Heart left ventricle (tissue), 16 donors: ENCODE measurements at places on chromosomes 4 and X.

DNA sequence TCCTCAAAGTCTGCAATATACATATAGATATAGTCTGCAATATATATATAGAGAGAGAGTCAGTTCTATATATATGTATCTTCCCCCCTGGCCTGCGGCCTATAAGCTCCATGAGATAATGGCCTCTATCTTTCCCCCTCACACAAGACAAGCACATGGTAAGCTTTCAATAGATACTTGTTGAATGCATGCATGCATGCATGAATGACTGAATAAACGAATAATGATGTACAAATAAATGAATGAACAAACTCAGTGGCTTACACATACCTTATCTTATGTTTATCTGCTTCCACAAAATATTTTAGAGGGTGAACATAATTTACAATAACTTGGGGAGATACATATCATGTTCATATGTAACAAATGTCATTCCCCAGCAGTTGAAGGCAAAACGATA, 6.3 kb upstream of the GPM6A start:
- no peak for DNase-seq

DNA sequence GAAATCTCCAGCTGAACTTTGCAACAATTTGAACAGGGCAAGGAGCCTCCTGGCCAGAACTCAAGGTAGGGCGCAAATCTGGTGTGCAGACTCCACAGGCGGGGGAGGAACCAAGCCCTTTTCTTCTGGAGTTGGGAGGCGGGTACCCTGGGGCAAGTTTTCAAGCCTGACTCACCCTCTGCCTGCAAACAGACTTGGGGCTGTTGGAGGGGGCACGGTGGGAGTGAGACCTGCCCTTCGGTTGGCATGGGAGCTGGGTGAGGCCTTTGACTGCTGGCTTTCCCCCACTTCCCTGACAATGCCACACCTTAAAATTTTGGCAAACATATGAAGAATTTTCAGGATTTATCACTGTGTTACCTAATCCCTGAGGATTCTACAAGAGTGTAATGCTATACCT, 709.8 kb upstream of the DIAPH2 start:
- DNase-seq: no peak

DNA sequence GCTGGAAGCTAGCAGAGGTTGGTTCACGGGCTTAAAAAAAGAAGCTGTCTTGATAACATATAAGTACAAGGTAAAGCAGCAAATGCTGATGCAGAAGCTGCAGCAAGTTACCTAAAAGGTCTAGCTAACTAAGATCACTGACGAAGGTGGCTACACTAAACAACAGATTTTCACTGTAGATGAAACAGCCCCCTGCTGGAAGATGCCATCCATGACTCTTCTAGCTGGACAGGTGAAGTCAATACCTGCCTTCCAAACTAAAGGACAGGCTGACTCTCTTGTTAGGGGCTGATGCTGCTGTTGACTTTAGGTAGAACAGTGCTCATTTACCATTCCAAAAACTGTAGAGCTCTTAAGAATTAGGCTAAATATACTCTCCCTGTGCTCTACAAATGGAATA, 99.5 kb downstream of the FBXW7 start:
- no peak for DNase-seq

DNA sequence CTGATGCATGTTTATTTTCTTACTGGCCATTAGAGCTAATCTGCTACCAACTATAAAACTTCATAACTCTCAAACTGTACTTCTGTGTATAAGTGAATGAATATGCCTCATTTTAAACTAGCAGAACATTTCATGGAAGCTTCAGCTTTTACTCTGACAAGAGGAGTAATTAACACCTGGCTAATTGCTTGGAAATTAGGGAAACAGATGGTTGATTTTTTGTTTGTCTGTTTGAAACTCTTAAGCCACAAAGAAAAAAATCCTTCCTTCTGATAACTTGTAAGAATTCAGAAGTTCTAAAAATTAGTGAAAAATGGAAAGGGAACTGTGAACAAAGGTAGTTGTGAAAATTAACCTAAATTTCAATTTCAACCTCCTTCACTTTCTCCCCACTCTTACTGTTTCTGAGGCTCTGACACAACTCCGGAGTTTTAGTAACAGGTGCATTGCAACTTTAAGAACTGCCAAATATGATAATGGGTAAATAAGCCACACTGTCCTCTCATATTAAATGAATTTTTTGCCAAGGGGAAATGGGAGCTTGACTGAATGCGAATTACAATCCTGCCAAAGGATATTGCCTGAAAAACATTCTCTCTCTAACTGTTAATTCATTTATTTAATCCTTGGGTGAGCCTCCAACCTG, 1.0 kb downstream of the EGF start:
- no peak for DNase-seq

GRCh38 chrX:72536542-72536941, 36.1 kb downstream of the HDAC8 start:
- no peak for DNase-seq

DNA sequence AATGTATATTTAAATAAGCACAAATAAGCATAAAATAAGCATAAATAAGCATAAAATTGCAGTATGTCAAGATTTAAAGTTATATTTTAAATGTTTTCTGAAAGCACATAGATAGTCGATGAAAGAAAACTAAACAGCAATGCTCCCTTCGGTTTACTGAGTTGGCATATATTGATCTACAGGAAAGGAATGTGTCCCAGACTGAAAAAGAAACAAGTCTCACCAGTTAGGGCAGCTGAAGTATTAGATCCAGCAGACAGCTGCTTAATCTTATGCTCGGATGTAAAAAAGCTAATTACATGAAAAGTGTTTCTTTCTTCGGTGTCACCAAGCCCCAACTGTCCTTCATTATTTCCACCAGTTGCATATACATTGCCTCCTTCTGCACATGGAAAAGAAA, 8.7 kb downstream of the RPGR start:
- DNase-seq: no peak

GRCh38 chrX:40065296-40066046, 32.3 kb downstream of the BCOR start:
- no peak for DNase-seq

DNA sequence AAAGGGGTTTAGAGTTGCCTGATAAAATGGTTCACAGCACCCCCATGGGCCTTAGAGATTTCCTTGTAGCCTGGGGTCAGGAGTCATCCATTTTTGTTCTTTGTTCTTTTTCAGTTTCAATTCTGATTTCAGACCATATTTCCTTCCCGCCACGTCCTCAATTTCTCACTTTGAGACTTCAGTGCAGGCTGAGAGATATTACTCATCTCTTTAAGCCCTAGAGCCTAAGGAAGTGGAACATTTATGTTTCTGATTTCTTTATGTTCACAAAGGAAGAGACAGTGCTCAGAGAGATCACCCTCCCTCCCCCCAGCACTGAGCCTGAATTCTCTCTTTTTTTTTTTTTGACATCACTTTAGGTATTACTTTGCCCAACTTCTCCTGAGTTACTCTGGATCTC, 56.3 kb downstream of the MSN start:
- DNase-seq: no peak
